Activated CD4-positive, alpha-beta T cell treated with anti-CD3 and anti-CD28 coated beads for 48 hours (primary cell): ENCODE measurements at places on chromosomes 7 and 10.

DNA sequence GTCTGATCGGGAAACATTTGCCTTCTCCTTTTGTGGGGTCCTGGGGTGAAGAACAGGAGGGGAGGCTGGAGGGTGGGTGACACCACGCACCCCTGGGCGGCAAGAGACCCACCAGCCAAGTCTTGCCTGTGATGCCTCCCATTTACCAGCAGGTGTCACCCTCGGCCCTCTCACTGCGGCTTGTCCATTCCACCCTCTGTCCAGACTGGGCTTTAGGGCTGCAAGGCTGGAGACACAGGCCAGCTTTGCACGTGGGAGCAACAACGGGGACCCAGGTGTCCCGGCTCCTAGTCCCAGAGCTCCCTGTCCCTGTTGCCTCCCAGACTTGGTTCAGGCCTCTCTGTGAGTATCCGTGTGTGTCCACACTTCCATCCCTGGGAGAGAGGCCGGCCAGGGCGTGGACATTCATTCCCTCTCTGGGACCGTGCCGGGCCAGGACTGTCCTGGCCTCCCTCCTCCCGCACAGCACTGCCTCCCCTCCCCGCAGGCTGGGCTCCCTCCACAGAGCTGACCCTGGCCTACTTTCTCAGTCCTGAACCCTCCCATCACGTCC lies 36.2 kb upstream of the GTF2IRD1 start:
- DNase-seq: peak; percentile 63

GRCh38 chr7:84231157-84231556 lies 36.6 kb upstream of the SEMA3A start:
- no peak for DNase-seq

DNA sequence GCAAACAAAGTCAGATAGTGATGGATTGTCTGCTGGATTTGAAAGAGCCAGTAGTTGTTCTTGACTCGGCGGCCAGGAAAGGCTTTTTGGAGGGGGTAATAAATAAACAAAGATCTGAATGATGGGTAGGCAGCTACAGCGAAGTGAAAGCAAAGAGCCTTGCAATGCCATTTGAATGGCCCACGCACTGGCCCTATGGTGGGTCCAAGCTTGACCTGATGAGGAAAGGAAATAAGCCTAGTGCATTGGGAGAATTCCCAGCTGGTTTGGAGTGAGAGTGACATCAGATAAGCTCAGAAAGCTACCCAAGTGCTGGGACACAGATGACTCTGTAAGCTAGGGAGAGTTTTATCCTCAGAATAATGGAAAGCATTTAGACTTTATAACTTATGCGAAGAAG lies 365.2 kb downstream of the PLXDC2 start:
- DNase-seq: no peak

DNA sequence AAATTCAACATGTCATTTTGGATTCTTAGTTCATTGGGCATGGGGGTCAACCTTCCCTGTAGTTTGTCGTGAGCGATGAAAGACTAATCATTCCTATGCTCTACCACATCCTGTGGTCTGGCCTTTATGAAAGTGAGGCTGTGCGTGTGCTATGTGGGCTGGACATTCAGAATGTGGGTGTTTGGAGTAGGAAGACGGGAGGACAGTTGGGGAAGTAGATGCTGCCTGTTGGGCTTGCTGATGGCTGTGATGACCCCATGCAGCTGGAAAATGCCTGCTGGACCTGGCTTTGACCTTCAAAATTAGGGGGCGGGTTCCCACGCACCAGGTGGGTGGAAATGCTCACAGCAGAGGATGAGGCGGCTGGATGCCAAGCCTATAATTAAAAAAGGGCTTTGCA lies 90.9 kb upstream of the MKI67 start:
- no peak for DNase-seq

- no peak for DNase-seq
These were observed 126.7 kb upstream of the STARD3NL start for GRCh38 chr7:38051311-38051710.

- no peak for DNase-seq
These were observed 124.2 kb downstream of the PPP1R3A start for GRCh38 chr7:113794573-113794972.

DNA sequence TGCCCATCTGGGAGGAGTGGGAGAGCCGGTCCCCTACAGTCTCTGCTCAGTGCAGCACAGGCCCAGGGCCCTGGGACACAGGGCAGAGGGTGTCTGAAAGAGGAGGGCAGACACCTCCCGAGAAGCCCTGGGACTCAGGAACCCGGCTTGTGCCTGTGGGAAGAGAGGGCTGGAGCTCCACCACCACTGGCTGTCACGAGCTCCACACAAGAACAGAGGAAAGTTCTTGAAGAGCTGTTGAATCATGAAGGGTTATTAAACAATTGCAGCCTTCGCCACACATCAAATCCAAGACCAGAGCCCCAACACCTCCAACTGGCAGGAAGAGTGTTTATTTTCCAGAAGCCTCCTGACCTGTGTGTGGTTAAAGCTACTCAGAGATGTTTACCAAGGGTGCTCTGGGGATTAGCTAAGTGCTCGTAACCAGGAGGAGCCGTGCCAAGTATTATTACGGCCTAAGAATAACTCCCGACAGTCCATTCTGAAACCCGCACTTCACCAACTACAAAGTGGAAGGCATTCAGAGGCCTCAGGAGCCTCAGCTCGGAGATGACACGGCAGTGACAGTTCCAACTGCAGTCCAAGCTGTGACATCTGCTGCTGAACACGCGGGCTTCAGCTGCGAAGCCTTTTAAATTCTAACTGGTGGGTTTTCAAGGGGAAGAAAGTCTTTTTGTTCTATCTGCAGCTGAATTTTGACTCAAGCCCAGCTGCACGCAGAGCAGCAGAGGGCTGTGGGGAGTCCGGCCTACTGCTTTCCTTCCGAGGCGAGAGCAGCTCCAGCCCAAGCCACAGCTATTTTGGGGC lies 75.1 kb downstream of the MAD1L1 start:
- DNase-seq: no peak

DNA sequence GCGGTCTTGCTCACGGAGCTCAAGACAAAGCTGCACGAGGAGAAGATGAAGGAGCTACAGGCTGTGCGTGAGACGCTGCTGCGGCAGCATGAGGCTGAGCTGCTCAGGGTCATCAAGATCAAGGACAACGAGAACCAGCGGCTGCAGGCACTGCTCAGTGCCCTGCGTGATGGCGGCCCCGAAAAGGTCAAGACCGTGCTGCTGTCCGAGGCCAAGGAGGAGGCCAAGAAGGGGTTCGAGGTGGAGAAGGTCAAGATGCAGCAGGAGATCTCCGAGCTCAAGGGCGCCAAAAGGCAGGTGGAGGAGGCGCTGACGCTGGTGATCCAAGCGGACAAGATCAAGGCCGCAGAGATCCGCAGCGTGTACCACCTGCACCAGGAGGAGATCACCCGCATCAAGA lies 51.4 kb downstream of the JAKMIP3 start:
- DNase-seq: no peak

DNA sequence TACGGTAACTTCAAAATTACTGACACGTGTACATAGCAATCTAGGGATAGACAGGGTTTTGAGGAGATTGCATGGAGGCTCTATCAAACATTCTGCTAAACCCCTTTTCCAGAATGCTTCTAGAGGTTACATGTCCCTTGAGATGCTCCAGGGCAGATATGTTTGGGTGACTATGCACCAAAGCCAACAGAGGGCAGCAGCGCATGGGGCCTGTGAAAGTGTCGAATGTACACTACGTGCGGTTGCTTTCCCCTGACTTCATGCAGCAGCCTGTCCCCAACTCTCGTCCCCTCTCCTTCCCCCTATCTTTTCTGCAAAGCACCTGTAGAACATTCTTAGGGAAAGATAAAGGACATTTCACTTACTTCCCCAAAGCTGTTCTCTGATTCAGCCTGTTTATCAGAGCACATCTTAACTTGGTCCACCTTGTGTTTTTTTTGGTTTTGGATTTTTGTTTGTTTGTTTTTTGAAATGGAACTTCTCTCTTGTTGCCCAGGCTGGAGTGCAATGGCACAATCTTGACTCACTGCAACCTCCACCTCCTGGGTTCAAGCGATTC lies 90.2 kb downstream of the UBE3C start:
- DNase-seq: peak; percentile 28

DNA sequence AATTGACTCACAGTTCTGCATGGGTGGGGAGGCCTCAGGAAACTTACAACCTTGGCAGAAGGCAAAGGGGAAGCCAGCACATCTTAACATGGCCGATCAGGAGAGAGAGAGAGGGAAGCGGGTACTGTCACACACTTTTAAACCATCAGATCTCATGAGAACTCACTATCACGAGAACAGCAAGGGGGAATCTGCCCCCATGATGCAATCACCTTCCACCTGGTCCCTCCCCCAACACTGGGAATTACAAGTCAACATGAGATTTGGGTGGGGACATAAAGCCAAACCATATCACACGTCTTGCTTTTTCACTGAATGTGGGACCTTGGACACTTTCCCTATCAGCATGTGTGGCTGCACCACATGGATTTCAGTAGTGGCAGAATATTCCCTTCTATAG lies 9.0 kb upstream of the AKR1E2 start:
- no peak for DNase-seq

DNA sequence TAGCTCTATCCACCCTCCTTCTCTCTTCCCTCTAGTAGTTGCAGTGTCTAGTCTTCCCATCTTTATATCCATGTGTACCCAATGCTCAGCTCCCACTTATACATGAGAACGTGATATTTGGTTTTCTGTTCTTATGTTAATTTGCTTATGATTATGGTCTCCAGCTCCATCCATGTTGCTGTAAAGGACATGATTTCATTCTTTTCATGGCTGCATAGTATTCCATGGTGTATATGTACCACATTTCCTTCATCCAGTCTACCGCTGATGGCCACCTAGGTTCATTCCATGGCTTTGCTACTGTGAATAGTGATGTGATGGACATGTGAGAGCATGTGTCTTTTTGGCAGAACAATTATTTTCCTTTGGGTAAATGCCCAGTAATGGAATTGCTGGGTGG lies 6.5 kb downstream of the PRSS2 start:
- DNase-seq: no peak

DNA sequence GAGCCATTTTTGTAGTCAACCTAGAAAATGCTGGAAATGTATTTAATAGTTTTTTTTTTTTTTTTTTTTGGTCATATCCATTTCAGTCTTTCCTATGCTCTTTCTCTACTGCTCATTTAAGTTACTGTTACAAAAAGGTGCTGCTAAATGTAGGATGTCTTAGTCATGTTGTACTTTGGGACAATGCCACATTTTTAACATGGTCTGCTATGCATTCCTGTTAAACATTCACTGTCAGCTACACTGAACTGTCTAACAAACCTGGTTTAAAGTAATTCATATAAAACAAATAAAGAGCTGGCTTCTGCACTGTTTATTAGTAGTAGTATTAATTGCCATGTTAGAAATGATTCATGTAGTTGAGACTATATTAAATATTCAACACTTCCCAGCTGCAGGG lies 108.6 kb downstream of the NSUN6 start:
- DNase-seq: no peak

DNA sequence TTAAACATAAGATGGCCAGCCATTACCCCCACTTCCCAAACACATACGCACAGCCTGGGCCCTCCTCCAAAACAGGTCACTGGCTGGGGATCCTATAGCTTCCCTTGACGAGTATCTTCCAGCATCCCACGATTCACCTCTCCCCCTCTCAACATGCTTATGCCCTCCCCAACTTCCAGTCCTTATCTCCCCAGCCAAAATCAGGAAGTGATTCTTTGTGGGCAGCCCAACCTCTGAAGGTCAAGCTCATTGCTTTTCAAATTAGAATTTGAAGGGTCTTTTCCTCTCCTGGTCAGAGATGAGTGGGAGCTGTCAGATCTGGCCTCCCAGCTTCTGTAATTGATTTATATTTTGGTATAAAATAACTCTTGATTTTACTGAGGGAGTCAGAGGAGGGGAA lies 133.6 kb downstream of the ATXN7L1 start:
- DNase-seq: no peak

DNA sequence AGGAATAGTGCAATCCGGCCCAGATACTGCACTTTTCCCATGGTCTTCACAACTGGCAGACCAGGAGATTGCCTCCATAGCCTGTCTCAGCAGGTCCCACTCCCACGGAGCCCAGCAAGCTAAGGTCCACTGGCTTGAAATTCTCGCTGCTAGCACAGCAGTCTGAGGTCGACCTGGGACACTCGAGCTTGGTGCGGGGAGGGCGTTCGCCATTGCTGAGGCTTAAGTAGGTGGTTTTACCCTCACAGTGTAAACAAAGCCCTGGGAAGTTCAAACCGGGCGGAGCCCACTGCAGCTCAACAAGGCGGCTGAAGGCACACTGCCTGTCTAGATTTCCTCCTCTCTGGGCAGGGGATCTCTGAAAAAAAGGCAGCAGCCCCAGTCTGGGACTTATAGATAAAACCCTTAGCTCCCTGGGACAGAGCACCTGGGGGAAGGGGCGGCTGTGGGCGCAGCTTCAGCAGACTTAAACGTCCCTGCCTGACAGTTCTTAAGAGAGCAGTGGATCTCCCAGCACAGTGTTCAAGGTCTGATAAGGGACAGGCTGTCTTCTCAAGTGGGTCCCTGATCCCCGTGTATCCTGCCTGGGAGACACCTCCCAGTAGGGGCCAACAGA lies 293.5 kb upstream of the GALNT17 start:
- no peak for DNase-seq

DNA sequence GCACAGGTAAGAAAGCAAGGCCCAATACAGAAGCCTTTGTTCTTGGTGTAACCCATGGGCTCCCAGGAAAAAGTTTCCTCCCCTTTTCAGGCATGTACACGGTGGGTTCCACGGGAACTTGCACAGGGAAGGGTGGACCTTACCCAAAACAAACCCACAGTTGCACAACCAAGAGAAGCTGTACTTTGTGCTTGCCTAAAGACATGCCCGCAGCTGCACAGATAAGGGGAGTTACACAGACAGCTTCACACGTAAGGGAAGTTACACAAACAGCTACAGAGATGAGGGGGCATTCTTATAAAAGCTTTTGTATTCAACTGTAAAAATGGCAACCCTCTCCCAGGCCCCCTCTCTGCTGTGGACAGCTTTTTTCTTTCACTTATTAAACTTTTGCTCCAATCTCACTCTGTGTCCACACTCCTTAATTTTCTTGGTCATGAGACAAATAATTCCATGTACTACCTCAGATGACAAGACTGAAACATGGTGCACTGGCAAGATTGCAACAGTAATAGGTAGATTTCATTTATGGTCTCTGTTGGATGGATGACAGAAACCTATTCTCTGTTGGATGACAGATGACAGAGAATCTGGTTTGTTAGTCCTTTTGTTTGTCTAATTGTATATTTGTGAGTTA lies 72.9 kb downstream of the ATE1 start:
- no peak for DNase-seq

GRCh38 chr10:31706464-31707092 lies 222.1 kb downstream of the ARHGAP12 start:
- DNase-seq: no peak

- no peak for DNase-seq
These were observed 127.5 kb downstream of the DNAJB6 start for GRCh38 chr7:157464111-157464970.

- no peak for DNase-seq
These were observed 847.5 kb downstream of the LRMDA start for GRCh38 chr10:76278811-76279460.

DNA sequence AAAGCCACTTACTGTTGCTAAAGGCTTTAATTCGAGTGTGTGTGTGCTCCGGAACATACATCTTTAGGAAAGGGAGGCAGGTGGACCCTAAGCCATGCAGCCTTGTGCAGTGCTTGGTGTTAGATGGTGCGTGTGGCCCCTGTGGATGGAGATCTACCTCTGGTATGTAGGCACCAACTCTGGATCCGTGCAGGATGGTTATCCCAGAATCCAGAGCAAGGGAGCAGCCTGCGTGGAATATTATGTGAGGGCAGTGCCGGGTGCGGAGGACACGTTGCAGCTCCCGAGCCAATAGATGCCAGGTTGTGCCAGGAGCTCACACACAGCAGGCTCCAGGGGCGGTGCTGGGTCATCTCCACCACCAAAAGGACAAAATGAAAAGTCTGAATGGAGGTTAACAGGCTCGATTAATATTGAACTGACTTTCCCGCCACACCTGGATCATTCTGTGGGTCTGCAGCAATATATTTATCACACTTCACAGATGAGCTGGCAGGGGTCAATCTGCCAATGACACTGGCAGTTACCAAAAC lies 143.0 kb upstream of the NPS start:
- no peak for DNase-seq
